ENCODE measurements at places on chromosomes 3 and 15. TPM values are rescaled to one million over a fixed set of nuclear protein-coding genes. Genes with fewer than 3 reads are reported as not detected.
A peak's percentile ranks its signal among the peaks of the same experiment; 100 is the strongest.

- DNase-seq: no peak
Observed at GRCh38 chr3:120683671-120684301, 1.7 kb upstream of the HGD start.

Gene STRC
- not detected for total RNA-seq

Gene ACTRT3
- total RNA-seq: 6.5 TPM

- DNase-seq: no peak
Observed at GRCh38 chr3:16508243-16508578, 5.3 kb downstream of the RFTN1 start.

- peak; percentile 77 for DNase-seq
Observed at GRCh38 chr3:111723293-111724215, 128.4 kb upstream of the ZBED2 start.

Gene PLSCR5
- total RNA-seq: not detected

Gene TTLL3
- 15.4 TPM for total RNA-seq

Gene GPR15
- not detected for total RNA-seq

DNA sequence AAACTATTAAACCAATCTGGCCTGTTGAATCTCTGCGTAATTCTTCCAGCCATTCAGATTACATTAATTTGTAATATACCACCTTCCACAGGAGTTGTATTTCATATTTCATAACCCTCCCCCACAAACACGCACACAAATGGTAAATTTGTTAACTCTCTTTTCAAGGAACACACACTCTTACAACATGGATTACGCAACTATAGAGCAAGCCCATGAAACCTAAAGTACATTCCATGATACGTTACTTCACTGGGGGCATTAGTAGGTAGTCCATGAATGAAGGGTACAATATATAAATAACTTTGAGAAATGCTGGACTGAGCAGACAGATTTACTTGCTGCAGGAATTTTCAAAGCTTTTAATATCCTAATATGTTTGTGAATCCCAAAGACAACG is 65.0 kb downstream of the TRIM69 start:
- no peak for DNase-seq

- no peak for DNase-seq
Observed at GRCh38 chr15:66679657-66680108, 22.4 kb upstream of the SMAD6 start.

GRCh38 chr3:29922992-29923746 is 642.3 kb downstream of the RBMS3 start:
- DNase-seq: peak; percentile 97

DNA sequence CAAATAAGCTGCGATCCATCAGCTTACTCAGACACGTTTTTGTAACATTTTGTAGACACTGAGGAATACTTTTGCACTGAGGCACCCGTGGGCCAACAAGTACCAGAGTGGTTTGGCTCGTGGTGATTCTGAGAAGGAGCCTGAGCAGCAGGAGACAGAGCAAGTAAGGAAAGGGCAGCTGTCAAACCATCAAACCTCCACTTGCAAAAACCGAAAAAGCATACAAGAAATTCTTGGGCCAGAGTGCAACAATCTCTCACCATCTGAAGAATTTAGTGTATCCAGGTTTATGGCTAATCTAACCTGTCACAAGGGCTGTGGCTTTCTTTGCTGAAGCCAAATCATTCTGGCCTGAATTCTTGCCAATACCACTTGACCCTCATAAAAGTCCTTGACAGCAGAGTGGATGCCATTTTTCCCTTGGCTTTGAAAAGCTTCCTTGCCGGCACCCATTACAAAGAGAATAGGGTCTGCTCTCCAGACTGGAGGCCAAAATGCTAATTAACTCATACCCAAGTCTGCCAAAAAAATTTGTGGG is 56.7 kb downstream of the MYO1E start:
- DNase-seq: peak; percentile 59

GRCh38 chr3:165459924-165460835 is 264.0 kb upstream of the SLITRK3 start:
- no peak for DNase-seq

- DNase-seq: no peak
Observed at GRCh38 chr3:115211810-115212492, 64.9 kb upstream of the ZBTB20 start.

Gene TRAIP
- 13.8 TPM for total RNA-seq

DNA sequence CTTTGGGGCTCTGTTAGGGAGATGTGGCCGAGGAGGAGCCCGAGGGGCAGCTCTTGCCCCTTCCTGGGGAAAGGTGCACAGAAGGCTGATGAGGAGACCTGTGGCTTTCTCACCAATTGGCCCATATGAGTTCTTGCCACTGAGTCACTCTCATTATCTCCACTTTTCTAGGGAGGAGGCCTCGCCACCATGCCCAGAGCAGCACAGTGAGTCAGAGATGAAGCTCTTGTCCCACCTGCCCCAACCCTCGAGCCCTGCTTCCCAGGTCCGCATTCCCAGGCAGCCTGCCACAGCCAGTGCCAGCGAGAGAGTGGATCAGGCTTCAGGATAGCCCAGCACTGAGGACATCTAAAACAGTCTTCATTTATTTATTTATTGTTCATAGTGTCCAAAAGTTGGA is 53.5 kb downstream of the AMOTL2 start:
- DNase-seq: peak; percentile 64

DNA sequence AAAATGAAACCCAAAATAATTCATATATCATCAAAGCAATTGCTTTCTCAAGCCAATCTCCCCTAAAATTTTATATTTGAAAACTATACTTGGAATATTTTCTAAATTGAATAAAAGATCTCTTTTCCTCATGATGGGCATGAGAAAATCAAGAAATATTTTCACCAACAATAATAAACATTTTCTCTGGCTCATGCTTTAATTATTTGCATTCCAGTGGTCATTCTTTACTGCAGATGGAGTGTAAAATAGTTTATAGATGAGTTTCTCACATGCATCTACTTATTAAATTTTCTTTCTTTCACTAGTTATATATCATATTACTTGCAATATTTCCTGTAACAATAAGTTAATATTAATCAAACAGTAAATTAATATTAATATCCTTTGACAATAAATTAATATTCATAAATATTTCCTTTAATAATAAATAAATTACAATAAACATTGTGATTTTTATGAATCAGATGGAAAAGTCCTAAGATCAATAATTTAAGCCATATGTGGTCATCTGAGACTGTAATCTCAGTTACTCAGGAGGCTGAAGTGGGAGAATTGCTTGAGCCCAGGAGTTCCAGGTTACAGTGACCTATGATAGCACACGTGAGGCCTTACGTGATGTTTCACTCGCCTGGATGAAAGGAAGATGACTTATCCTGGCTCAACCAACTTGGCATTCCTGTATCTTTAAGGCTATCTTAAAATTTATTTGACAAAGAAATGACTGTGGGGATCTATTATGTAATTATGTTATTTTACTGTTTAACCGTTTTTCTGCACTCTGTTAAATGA is 958.8 kb downstream of the ZPLD1 start:
- DNase-seq: peak; percentile 18

DNA sequence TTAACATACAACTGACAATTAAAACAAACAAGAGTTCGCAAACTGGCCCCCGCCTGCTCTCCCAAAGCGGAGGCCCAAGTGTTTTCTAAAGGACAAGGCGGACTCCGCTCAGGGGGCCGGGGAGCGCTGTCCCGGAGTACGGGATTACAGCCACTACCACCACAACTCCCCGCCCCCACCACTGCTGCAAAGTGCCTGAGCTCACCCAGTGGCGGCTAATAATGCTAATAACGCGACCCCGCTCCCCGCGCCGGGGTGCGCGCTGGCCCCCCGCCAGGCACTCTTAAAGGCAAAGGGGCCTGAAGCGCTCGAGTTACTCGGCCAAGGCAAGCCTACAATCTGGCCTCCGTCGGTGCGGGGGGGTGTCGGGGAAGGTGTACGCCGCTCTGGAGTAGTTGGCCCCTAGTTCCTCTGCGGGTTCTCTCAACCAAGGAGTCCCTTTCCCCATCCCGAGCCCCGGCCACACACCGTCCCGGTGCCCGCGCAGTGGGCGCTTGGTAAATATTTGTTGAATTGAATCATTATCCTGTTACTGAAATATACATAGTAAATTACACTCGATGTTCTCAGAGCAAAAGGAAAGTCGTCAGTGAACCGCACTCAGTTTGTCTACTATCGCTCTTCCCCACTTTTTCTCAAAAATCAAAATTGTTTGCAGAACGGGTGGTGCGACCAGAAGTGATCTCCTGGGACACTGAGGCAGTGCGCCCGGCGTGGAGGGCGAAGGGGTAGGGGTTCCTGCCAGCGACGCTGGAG is 827 bp downstream of the WNT5A start:
- DNase-seq: peak; percentile 79

GRCh38 chr3:63130625-63131024 is 147.5 kb upstream of the SYNPR start:
- DNase-seq: no peak

Gene CLDN16
- not detected for total RNA-seq

Gene KNG1
- total RNA-seq: not detected

Gene CCR3
- total RNA-seq: not detected

GRCh38 chr15:66830358-66830757 is 128.3 kb downstream of the SMAD6 start:
- peak; percentile 62 for DNase-seq

DNA sequence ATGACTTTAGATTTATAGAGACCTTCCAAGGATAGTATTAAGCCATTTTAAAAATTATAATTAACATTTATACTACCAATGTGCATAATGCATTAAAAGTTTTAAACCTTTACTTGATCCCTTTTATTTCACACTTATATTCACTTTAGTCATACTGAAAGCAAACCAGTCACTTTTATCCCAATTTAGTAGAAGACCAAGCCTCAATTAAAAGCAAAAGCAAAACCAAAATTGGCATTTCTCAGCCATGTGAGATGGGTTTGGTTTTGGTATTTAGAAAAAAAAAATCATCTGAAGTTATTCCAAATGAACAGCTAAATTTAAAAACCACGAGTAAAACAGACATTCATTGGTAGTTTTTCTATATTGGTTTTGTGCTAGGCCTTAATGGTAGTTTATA is 249.4 kb downstream of the LPP start:
- DNase-seq: no peak

DNA sequence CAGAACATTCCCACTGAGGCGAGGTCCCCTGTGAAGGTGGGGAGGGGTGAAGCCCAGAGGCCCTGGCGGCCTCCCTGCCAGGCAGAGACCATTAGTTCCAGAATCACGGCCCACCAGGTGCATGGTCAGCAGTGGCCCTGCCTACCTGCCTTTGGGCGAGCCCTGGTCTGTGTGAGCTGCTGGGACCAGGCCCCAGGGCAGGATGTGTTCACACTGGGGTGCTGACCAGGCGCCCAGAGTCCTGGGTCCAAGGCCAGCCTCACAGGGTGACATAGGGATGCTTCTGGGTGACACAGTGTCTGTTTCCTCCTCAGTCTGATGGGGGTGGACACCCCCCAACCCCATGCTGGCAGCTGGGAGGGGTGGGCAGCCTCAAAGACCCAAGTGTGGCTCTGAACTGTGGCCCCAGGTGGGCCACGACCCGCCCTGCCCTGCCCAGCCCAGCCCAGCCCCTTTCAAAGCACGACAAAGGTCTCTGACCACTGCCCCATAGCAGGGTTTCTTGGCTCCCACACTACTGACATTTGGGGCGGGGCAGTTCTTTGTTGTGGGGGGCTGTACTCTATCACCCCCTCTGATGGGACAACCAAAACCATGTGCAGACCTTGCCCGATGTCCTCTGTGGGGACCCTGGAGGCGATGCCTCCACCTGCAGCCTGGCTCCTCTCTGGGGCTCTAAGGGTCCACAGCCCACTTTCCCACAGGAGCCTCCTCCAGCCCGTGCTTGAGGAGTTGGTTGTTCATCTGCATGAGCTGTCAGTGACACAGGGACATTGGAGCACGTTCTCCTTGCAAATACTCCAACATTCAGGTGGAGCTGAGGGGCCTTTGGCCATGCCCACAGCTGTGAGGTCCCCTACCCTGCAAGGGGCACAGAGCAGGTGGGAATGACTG is 44.8 kb upstream of the SLC41A3 start:
- DNase-seq: no peak

Gene FSIP1
- total RNA-seq: 0.38 TPM

GRCh38 chr3:190086191-190086590 is 34.5 kb downstream of the P3H2 start:
- DNase-seq: no peak

- no peak for DNase-seq
Observed at GRCh38 chr3:79555655-79556054, 212.1 kb downstream of the ROBO1 start.

- DNase-seq: no peak
Observed at GRCh38 chr3:105322570-105323273, 44.0 kb upstream of the ALCAM start.

DNA sequence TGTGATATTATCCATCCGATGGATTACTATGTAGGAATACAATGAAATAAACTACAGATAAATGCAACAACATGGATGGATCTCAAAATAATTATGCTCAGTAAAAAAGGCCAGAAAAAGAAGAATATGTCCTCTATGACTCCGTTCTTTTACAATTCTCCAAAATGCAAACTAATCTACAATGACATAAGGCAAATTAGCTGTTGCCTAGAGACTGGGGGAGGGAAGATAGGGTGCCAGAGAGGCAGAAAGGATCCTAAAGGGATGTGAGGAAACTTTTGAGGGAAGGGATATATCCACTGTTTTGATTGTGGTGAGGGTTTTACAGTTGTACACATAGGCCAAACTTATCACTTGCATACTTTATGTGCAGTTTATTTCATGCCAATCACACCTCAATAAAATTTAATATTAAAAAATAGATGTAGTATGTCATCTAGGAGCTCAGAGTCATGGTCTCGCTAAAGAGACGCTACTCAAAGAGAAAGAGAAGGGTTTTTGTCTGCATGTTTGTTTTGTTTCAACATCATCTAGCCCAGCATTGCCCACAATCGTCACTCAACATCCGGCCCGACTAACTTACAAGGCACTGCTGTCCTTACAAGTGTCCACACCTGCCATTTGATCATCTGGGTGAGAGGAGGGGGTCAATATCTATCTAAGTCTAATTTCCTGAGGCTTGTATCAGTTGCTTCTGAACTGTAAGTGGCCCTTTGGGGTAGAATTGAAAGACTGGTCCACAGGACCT is 29.5 kb downstream of the HES1 start:
- DNase-seq: no peak

DNA sequence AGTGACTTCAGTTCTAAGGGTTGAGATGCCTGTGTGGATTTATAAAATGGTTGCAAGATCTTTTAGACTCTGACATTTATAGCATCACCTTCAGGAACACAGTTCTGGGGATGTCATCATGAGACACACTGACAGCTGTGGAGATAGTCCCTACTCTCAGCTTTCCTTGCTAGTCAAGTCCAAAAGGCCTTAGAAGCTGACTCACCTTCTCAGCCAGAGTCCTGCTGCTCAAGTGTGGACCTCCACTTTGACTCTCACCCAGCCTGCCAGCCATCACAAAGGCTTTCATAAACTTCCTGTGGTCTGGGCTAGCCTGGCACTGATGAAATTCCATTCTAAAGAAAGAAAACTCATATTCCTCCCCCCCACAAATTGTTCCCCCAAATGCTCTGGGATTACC is 44.8 kb downstream of the TMEM39A start:
- DNase-seq: peak; percentile 74

DNA sequence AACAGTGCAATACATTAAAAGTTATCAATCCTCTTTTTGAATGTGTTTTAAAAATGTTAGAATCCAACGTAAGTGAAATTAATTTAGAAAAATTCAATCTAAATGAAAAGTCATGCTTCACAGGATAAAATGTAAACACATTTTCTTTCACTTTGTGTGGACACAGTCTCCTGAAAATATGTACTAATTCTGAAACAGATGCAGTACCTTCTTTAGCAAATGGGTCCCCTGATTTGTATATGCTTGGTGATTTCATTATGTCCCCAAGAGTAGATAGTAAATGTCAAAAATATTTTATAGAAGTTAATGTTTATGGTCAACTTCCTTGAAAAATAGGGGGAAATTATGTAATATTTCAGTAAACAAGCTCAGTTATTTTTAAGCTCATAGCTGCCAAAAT is 28.9 kb downstream of the FOXP1 start:
- DNase-seq: no peak

Gene SPTBN5
- total RNA-seq: 0.69 TPM

GRCh38 chr3:42900226-42901072 is 5.5 kb upstream of the ZNF662 start:
- no peak for DNase-seq

Measured in LHCN-M2 (cell line).